ENCODE measurements at places on chromosomes 7 and 10. TPM values are rescaled to one million over a fixed set of nuclear protein-coding genes. Genes with fewer than 3 reads are reported as not detected.

- DNase-seq: no peak
These were observed 270.5 kb downstream of the BMPER start for GRCh38 chr7:34175837-34176236.

DNA sequence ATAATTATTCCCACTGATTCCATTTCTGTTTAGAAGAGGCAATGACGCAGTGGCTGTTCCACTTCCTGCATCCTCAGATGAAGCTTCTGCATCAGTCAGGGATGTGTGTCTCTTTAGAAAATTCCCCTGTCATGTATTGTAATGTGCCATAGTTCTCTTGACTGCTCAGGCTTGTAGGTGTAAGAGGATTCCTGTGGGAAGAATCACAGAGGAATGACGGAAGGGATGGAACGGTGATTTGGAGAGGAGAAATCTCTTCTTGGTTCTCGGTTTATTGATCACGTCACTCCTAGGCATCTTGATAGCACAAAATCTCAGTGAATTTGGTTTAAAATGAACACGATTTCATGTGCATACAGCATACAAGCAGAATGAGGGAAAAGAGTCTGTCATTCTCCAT is 69.8 kb upstream of the PRKCQ start:
- DNase-seq: no peak

GRCh38 chr7:39212876-39213275 is 235.2 kb downstream of the POU6F2 start:
- no peak for DNase-seq

DNA sequence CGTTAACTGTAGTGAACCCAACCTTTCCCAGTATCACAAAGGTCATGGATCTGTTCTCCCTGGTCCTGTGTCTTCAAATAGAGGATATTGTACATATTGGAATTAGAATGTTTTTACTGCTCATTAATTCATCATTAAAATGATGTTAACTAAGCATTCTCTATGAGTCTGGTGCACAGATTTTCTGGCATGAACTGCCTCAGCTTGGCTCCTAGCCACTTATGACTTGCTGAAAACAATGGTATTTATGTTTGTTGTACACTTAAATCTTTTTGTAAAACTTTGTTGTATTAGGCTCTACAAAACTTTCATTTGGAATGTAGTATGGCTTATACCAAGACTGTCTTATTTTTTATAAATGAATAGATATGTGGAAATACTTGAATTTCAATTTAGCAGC is 329.4 kb downstream of the TFEC start:
- no peak for DNase-seq

- no peak for DNase-seq
These were observed 71.2 kb downstream of the TEX36 start for GRCh38 chr10:125611756-125612155.

GRCh38 chr10:22834471-22834870 is 93.4 kb upstream of the ARMC3 start:
- no peak for DNase-seq

DNA sequence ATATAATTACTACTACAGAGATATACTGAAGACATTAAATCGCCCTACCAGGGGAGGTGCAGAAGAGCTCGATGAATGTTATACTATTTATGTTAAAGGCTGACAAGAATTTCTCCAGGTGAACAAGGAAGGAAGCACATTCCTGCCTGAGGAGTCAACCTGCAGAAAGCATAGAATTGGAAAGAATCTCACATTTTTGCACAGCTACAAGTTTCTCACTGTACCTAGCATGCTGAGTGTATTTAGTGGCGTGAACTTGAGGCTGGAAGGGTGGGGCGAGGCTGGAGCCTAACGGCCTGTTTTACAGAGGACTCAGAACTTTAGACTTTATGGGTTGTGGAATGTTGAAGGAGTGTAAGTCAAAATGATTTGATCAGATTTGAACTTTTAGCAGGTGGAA is 373.6 kb upstream of the LRGUK start:
- DNase-seq: no peak

INMT gene
- 0.09 TPM for total RNA-seq

ADIRF gene
- not detected for total RNA-seq
